ENCODE measurements at places on chromosomes 7 and 10.
A peak's percentile ranks its signal among the peaks of the same experiment; 100 is the strongest.

- DNase-seq: no peak
Observed at GRCh38 chr10:101032637-101033224, 1.7 kb downstream of the SFXN3 start.

GRCh38 chr10:122234416-122234815 is 36.7 kb upstream of the BTBD16 start:
- no peak for DNase-seq

GRCh38 chr7:22730921-22731654 is 4.1 kb downstream of the IL6 start:
- no peak for DNase-seq

GRCh38 chr7:126487728-126488442 is 764.9 kb downstream of the GRM8 start:
- DNase-seq: no peak

GRCh38 chr10:72319416-72320254 is 35.1 kb downstream of the DNAJB12 start:
- DNase-seq: peak; percentile 90

GRCh38 chr10:102701272-102701671 is 12.9 kb downstream of the ARL3 start:
- no peak for DNase-seq

- no peak for DNase-seq
Observed at GRCh38 chr10:126421756-126422256, 33.5 kb upstream of the ADAM12 start.

- DNase-seq: no peak
Observed at GRCh38 chr10:23391821-23392220, 47.1 kb upstream of the OTUD1 start.

DNA sequence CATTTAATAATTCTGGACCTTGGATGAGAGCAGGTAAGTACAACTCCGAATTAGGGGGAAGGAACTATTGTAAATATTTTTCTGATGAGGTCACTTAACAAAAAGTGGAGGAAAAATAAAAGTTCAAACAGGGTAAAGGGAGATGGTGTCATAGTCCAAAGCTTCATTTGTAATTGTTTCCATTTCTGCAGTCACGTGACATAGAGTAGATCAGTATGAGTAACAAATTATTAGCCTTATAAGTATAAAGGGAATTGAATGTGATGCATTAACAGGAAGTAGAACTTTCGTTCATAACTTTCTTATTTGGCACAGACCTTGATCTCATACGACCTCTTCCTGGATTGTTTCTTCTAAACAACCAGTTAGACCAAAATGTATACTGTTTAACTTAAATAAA is 347.2 kb upstream of the TPK1 start:
- DNase-seq: no peak

GRCh38 chr7:11104578-11104977 is 130.9 kb downstream of the PHF14 start:
- no peak for DNase-seq

DNA sequence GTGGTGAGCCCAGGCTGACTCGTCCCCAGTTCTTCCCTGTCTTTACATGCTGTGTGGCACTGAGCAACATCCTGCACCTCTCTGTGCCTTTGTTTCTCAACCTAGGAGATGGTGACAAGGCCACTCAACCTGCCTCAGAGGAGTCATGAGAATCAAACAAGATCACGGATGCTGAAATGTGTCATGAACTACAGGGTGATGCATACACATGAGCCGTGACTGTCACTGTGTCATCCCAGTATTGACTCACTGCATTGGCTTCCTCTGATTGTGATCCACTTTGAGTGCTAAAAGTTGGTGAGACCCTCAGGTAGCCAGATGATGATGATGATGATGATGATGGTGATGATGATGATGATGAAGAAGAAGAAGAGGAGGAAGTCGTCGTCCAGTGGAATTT is 11.5 kb downstream of the C10orf71 start:
- no peak for DNase-seq

- DNase-seq: no peak
Observed at GRCh38 chr10:74968667-74969061, 142.3 kb downstream of the KAT6B start.

DNA sequence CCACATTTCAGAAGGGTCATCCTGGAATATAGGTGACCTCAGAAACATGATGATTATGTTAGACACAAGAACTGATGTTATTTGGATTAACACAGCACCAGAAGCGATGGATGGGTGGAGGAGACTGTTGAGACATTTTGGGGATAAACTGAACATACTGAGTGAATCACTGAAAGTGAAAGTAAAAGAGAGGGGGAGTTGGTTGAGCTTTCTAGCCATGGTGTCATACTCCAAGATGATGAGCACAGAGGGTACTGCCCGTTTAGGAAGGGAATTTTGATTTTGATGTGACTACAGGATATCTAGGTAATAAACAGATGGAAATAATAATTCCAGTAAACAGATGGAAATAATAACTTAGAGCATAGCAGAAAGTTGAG is 248.0 kb upstream of the NPY start:
- no peak for DNase-seq

DNA sequence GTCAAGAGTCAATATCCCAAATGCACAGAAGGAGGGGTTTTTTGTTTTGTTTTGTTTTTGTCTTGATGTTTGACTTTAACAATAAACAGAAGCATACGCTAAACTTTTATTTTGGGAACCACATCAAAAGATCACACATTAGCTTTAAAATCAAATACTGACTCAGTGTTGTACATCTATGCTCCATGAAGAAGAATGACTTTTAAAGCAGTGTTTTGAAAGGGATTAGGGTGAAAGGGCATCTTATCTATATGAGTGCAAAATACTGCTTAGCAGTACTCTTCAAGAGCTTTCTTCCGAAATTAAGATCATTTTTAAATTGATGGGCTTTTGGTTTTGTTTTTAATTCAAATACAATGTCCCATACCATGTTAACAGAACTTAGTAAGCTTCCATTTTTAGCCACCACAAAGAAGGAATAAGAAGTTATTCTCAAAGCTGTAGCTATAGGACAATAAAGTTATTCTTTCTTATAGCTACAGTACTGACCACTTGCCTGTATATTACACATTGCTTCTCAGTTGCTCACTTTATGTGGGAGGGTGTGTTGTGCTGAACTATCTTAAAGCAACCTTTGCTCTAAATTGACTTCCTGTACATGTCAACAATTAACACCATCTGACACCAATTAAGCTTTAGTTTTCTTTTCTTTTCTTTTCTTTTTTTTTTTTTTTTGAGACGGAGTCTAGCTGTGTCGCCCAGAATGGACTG is 144.3 kb upstream of the KAT6B start:
- DNase-seq: no peak

- DNase-seq: no peak
Observed at GRCh38 chr10:93413252-93413689, 68.9 kb downstream of the MYOF start.

DNA sequence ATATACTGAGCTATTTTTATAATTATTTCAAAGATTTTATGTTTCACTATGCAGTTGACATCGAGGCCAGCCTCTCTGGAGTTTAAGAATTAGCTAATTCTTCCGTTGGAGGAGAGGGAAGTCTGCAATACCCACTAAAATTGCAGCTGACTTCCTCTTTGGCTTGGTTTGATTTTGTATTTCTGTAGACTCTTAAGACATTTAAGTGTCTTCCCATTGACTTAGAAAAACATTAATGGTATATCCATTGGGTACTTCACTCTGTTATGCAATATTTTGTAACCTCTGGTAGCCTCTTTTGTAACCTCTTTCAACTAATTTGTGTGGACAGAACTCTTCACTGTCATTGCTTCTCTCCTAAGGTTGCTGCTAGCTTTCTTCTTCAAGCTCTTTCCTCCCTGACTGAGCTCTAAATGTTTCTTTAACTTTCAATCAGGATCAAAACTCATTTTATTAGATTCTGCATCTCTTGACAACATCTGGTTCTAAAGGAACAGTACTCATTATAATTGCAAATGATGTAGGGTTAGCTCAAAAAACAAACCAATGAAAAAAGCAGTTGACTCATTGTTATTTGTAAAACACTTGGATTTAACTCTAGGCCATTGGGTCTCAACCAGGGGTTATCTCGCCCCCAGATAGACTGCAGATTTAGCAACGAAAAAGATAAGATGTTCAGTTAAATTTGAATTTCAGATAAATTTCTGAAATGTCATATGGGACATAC is 1.7 kb upstream of the ANKRD22 start:
- DNase-seq: no peak

DNA sequence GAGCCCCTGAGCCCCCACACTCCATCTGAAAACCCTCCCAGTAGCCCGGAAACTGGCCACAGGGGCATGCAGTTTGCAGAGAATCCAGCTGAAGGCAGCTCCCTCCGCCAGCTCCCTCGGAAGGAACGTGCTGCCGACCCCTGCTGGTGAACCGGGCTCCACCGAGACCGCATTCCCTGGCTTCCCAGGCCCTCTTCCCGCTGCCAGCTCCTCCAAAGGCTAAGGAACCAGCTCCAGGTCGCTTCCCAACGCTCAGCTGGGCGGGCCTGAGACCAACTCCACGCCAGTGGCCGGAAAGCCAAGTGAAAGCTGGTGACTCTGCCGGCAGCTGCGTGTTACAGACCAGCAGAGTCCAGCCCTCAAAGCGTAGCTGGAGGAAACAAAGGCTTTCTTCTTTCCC is 35.8 kb downstream of the GPER1 start:
- DNase-seq: no peak

DNA sequence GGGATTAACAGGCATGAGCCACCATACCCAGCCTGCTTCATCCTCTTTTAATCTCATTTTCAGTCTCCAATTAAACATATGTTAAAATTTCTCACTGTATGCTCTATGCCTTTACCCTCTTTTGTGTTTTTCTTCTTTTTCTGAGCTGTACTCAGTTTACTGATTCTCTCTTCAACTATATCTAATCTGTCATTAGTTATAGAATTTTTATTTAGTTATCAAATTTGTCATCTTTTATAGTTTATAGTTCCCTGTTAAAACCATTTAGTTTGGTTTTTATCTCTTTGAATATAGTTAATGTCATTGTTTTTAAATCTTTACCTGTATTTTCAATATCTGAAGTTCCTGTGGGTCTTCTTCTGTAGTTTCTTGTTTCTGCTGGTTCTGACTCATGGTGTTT is 93.3 kb downstream of the KAT6B start:
- no peak for DNase-seq

DNA sequence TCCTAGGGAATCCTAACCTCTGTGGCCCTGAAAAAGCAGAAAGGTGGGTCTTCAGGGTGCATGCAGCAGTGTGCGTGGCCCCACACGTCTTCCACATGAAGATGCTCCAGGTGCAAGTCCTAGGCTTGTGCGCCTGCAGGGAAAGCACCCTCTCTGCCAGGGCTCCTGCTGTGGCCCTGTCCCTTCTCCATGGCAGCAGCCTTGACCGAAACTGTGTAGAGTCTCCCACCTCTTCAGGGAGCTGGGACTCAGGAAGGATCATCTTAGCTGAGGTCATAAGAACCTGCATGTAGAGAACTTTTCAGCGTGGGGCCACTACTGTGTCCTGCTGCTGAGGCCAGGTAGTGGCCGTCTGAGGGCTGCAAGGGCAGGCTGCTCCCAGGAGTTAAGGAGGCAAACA is 6.3 kb upstream of the CSGALNACT2 start:
- no peak for DNase-seq

DNA sequence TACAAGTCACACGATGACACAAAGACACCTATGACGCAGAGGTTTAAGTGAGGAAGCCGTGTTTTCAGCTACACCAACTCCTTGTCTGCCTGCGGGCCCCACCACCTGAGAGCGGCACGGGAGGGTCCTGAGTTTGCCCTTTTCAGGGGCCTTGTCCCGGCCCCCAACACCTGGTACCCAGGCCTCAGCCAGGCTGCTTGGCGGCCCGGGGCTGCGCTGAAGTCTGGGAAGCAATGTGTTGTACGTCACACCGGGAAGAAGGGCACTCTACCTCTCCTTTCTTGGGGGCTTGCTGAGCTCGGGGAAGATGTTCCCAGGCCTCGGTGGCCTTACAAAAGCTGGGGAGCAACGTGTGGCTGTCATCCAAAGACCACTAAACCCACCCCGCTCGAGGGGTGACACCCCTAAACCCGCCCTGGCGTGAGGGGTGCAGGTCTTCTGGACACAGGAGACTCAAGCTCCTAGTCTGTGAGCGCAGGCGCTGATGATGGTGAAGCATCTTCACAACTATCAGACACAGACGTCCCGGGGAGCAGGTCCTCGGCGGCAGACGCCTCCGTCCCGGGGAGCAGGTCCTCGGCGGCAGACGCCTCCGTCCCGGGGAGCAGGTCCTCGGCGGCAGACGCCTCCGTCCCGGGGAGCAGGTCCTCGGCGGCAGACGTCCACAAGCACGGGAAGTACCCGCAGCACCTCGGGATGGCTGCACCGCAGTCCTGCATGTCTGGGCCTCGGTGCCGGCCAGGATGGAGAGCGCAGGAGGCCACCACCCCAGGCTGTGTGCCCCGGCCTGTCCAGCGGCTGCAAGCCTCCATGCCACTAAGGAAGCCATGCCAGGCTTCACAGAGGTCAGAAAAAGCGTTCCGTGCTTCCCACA is 15.4 kb downstream of the CFAP46 start:
- DNase-seq: no peak

GRCh38 chr7:49791088-49791741 is 17.8 kb downstream of the VWC2 start:
- no peak for DNase-seq

DNA sequence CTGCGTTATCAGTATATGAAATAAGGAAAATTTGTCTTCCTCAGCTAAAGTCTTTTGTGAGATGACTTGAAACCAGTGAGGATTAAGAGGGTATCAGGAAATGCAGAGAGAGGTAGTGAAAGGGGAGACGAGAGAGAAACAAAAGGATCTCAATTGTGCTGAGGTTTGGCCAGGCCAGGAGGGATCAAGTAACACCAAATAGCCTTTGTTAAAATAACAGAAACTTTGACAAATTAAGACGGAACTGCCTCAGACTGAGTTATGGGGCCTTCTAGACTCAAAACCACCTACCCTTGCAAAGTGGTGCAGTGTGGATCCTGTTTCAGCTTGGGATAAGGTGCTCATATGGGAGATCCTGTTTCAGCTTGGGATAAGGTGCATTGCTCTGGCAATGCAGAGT is 263.1 kb downstream of the CREB5 start:
- DNase-seq: no peak

All from stimulated activated naive B cell treated with anti-CD40 and anti-IgM and Interleukin-4, amounts not matched to agents 10 μg/mL and 1 μg/mL and 100 μg/mL, for 72 hours (primary cell).